CD14-positive monocyte (primary cell): ENCODE measurements at places on chromosomes 11 and 22. TPM values are rescaled to one million over a fixed set of nuclear protein-coding genes. Genes with fewer than 3 reads are reported as not detected.

CHADL gene
- polyA plus RNA-seq = 0.35 TPM

TMPRSS5 gene
- not detected for polyA plus RNA-seq

CHEK2 gene
- 7.8 TPM for polyA plus RNA-seq

NXPE1 gene
- polyA plus RNA-seq = not detected

PRG3 gene
- not detected for polyA plus RNA-seq

RBMXL2 gene
- polyA plus RNA-seq = not detected

MB gene
- not detected for polyA plus RNA-seq

TNNI2 gene
- polyA plus RNA-seq = 45.8 and 47.3 TPM in 2 replicates

C1QTNF4 gene
- 0.84 and 1.7 TPM in 2 replicates for polyA plus RNA-seq
